ENCODE measurements at places on chromosomes 1 and 21.

DNA sequence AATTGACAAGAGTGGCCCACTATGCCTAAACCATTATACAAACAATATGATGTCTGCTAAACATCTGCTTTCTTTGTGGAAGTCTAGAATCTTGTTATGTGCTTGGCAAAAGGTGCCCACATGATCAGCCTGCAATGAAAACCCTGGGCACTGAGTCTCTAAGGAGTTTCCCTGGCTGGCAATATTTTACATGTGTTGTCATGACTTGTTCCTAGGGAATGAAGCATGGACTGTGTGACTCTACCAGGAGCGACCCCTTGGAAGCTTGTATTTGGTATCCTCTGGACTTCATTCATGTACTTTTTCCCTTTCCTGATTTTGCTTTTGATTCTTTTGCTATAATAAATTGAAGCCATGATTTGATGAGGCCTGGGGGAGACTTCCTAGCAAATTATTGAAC is 324.9 kb downstream of the HHIPL2 start:
- DNase-seq = no peak

DNA sequence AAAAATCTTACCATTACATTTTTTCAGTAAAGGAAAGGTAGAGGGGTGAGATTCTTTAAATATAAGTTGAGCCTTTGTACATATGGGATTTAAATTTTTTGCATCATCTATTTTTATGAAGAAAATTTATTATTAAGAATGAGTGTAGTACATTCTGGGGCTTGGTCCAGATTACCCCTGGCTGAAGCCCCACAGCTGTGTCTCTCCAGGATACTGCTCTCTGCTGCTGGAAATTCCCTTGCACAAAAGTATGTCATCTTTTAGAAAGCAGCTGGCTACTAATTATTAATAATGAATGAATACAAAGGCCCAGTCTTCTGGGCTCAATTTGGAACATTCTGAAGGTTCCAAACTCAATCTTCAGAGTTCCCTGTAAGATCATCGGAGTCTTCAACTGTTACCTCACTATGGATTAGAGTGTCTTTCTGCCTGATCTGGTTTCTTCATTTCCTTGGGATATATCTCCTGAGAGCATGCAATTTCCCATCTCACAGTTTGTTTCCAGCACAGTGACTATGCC is 428.6 kb upstream of the BRINP3 start:
- DNase-seq = no peak

- no peak for DNase-seq
Observed at GRCh38 chr1:19321071-19321470, 8.9 kb downstream of the SLC66A1 start.

DNA sequence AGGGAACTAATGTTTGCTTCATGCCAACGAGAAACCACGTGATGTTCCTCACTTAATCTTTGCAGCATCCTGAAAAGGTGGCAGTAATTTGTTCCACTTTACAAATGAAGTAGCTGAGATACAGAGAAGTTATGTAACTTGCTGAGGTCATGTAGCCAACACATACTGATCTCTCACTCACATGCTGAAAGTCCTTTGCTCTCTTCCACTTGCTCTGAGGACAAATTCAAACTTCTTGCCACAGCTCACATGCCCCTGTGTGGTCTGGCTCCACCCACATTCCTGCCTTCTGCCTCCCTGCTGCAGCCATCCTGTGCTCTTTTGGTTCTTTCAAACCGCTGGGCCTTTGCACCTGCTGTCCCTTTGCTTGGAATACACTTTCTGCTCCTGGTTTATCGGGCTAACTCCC is 55.4 kb downstream of the TMCO4 start:
- no peak for DNase-seq

GRCh38 chr1:175933801-175934200 is 190.4 kb upstream of the TNR start:
- DNase-seq = no peak

DNA sequence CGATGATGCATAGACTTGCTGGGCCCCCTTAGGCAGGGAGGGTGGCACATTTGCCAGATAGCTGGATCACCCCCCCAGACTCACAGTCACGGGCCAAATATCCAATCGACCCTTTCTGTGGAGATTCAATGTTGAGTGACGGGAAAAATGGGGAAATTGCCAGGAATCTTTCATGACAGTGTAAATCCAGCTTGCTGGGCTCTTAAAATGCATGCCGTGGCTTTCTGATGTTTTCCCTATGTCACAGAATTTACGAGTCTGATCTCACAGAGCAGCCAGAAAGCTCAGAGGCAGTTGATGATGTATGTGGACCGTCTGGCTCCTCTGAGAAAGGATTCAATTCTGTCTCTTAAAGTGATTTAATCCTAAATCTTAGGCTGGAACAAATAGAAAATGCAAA is 150.1 kb upstream of the ZNF644 start:
- DNase-seq = no peak

DNA sequence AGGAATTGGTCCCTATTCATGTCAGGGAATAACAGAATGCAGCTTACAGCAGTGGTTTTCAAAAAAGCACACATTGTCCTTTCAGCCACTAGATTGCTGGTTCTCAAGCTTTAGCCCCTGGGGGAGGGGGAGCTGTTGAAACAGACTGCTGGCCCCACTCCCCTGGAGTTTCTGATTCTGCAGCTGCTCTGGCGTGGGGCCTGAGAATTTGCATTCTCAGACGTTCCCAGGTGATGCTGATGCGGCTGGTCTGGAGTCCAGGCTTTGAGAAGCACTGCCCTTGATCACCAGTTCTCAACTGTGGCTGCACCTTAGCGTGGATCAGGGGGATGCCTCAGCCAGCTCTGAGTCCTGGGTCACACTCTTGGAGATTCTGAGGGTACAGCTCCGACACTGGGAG is 62.7 kb upstream of the LAPTM5 start:
- DNase-seq = no peak

GRCh38 chr1:91499904-91500755 is 521 bp upstream of the CDC7 start:
- no peak for DNase-seq

DNA sequence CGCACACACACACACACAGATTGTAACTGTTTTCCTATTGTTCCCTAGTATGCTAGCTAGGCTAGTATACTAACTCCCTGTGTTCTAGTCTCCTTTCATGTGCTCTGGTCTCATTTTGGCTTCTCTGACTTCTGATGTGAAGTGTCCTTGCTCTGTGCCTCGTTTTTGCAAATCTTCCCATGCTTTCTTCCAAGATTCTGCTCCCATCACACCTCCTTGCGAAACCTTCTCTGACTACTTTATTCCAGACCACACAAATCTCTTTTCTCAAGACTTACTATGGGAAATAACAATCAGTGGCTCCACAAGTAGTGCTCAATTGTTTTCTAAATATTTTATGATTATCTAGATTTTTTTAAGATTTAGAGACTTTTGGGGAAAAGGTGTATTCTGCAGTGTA is 10.3 kb downstream of the PRRX1 start:
- DNase-seq = no peak

DNA sequence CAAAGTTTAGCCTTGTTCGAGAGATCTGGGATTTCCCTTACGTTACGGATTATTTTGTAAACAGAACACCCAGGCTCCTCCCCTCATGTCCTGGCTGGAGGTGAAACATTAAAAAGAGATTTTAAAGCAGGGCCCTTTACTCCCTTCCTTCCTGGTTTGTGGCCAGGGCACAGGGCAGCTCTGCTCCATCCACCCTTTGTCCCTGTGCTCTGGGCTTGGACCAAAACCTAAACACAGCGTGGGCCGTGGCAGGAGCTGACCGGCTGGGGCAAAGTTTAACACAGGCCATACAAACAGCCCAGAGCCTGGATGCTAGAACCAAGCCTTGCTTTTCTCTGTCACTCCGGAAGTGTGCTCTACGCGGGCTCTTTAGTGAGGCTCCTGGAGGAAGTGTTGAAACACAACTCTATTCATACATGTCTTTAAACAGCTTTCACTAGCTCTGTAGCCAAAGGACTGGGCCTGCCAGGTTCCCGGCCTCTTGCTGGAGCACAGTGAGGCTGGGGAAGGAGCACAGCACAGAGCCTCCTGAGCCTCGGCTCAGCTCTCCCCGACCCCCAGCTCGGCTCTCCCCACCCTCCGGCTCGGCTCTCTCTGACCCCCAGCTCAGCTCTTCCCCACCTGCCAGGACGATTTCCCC is 84.7 kb downstream of the PDE9A start:
- peak; percentile 50 for DNase-seq

DNA sequence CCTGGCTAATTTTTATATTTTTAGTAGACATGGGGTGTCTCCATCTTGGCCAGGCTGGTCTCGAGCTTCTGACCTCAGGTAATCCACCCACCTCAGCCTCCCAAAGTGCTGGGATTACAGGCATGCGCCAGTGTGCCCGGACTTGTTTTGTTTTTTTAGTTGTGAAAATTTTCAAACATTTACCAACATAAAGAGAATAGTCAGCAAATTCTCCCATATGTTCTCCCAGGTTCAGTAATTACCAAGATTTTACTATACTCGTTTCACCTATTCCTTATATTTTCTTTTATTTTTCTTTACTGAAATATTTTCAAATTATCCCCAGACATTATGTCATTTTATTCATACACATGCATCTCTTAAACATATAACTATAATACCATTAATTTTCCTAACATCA is 218.1 kb upstream of the L1TD1 start:
- DNase-seq = no peak

DNA sequence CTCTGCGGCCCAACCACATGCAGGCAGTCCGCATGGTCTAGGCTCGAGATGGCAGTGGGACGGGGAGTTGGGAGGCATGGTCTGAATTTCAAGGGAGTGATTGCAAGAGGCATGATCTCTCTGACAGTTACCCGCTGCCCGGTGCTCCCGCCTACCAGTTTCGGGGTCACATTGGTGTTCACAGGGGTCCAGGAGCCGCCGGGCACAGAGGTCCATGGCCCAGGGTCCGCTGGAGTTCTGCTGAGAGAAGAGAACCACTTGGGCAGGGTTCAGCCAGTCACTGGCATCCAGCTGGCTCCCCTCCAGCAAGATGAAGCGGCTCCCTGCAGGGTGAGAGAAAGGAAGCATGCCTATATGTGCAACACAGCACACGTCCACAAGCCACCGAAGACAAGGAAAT is 141.3 kb downstream of the ASTN1 start:
- DNase-seq = no peak

DNA sequence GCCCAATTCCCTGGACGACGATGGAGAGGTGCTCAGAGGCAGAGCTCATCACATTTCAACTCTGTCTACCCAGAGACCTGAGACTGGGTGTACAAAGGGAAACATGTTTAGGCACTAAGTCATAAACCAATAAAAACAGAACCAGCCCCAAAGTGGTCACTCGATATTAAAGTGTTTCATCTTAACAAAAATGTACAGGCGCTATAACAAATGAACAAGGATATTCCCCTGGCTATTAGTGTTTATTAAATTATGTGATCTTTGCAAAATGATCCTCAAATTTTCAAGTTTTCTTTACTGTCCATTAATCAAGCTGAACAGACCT is 43.6 kb downstream of the NPHP4 start:
- no peak for DNase-seq

DNA sequence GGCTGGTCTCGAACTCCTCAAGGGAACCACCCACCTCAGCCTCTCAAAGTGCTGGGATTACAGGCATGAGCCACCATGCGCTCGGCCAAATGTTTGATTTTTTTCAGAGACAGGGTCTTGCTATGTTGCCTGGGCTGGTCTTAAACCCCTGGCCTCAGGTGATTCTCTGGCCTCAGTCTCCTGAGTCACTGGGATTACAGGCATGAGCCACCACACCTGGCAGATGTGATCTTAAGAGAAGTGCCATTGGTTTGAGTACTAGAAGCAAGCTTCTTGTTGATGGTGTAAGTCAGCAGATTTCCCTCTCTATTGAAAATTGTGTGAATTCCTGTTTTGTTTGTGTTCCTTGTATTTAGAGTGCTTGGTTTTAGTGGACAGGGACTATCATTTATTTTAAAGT is 5.2 kb downstream of the CAP1 start:
- no peak for DNase-seq

- no peak for DNase-seq
Observed at GRCh38 chr21:14388282-14388681, 5.3 kb upstream of the HSPA13 start.

DNA sequence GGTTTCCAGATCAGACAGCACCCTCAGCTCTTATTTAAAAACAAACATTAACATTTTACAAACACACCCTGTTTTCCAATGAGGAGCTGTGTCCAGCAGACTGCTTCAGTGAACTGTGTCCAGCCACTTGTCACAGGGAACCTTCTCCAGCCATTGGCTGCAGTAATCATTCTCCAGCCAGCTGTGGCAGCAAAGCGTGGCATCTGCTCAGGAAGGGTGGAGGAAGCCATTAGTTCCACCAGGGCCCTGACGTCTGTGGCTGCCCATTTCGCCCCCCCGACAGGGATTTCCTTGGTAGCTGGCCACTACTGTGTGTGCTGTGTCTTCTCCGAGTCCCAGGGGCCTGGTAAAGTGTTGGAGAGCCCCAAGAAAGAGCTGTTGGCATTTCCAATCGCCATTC is 62.9 kb upstream of the SELENON start:
- no peak for DNase-seq

GRCh38 chr1:32199717-32200072 is 700 bp upstream of the CCDC28B start:
- no peak for DNase-seq

DNA sequence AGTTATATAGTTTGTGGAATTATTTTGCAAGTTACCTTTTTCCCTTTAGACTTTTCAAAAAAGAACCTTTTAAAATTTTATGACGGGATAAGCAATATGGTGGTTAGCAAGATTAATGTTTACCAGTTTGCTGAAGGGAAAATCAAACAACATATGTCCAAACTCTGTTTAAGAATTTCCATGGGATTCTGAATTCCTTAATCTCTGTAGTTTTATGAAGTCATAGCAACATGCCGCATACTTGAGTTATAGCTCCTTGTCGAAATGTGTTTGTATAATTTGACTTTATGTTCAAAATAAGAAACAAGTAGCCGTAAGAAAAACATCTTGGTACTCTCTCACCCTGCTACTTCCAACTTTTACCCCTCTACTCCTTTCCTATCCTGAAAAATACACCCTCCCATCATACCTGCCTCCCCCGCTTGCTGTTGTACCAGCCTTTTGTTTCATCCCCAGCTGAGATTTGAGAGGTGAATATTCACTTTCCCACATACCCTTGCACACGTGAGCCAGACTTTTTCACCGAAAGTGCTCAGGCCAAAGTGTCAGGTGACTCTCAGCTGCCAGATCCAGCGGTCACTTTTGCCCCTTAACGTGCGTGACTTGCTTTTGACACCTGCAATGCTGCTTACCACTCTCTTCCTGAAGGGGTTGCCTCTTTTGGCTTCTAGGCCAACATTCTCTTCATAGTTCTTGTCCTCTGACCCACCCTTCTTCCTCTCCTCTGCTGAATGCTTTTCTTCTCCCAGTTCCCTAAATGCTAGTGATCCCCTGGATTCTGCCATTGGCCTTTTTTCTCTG is 83.5 kb upstream of the ZNF326 start:
- no peak for DNase-seq

- DNase-seq = no peak
Observed at GRCh38 chr1:56452027-56453011, 127.0 kb downstream of the PLPP3 start.

DNA sequence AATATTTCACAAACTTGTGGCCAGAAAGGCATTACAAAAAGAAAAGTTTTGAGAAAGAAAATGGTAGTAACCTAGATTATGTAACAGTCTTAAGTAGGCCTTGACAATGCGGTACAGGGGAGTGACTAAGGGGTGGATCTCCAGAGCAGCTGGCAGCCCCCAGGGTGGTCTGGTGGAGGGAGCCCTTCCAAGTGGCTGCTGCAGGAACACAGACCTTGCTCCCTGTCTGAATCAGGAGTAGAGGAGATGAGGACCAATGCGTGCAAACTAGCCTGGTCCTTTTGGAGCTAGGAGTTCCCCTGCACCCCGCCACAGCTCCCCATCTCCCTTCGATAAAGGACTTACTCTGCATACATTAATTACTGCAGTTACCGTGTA is 189.0 kb downstream of the NFIA start:
- DNase-seq = peak; percentile 17

- no peak for DNase-seq
Observed at GRCh38 chr1:65341381-65341780, 32.0 kb downstream of the DNAJC6 start.

All from activated CD4-positive, alpha-beta T cell treated with anti-CD3 and anti-CD28 coated beads, Interleukin-2, Interleukin-4, amounts not matched to agents 100 ng/mL and 50 ng/mL, durations not matched to agents 16 hours and 8 hours (primary cell).